ENCODE measurements at places on chromosomes 2 and 18.
A peak's percentile ranks its signal among the peaks of the same experiment; 100 is the strongest.

- no peak for DNase-seq
These were observed 125.3 kb upstream of the PPP1CB start for GRCh38 chr2:28626376-28626775.

- DNase-seq = no peak
These were observed 476.7 kb downstream of the EPHA4 start for GRCh38 chr2:221095356-221095755.

GRCh38 chr2:217852555-217853211 is 150.1 kb downstream of the TNS1 start:
- peak; percentile 39 for DNase-seq

GRCh38 chr2:171688129-171688465 is 828 bp downstream of the DYNC1I2 start:
- no peak for DNase-seq

DNA sequence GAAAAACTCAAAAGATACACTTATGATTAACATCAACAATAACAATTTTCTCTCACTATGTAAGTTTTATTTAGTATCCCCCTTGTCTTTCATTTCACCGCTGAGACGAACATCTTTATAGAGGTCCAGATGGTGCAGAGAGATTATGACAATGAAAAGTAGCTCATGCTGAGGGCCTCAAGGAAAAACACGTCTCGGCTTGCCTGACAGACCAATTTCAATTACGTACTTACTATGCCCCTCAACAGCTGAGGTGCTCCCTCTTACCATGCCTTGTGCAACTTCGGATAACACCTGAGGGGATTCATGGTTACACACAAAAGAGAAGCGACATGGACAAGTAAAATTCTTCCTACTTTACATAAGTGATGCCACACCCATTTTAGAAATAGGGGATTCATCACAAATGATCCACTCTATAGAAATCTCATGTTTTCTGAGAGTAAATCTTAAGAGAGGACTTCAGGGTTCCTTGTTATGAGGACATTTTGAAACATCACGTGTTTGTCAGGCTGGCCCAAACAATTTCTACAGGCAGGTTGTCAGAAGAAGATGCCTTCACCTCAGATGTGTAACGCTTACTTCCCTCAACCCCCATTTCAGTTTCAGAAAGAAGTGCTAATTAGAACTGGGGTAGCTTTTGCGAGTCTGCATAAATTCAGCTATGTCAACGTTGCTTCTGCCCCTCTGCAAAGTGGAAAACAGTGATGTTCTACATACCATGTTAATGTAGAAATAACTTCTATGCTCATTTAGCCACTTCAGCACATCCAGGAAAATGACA is 191.4 kb downstream of the NRXN1 start:
- no peak for DNase-seq

DNA sequence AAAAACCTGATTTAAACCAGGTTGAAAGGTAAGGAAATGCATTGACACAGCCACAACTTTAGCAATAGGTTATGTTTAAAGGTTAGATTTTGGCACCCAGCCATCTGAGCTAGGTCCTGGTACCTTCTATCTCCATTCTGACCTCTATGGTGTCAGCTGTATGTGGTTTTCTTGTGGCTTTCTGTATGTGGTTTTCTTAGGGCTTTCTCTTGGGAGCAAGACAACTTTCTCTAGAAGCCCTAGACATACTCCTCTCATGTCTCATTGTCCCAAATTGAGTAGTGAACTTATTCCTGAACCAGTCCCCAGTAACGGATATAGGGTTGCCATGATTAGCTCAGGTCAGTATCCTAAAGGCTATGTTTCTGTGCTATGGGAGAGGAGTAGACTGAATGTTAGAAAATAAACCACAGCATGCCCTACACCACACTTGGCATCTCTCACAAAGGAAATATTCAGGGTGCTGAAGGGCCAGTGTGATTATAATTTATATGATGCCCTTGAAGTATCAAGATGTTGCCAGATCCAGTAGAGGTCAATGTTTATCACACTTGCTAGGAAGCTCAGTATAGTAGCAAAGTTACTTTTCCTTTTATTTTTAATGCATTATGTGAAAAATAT is 176.1 kb downstream of the CAPN13 start:
- DNase-seq = peak; percentile 54

- DNase-seq = no peak
These were observed 70.9 kb downstream of the ZEB2 start for GRCh38 chr2:144449028-144449406.

DNA sequence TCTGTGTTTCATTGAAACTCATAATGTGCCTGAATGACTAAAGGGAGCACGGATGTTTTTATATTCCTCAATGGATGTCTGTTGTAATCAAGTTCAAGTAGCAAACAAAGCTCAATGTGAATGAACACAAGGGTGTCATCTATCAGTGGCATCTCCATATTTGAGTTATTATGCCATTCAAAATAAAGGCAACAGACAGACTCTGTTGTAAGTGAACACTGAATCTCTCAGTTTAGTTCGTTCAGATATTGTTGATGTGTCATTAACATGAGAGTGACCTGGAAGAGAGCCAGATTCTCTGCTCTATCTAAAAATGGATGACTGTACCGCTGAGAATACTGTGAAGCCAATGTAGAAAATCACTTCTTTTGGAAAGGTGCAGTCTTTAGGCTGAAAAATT is 118.7 kb downstream of the NUP35 start:
- DNase-seq = peak; percentile 11

DNA sequence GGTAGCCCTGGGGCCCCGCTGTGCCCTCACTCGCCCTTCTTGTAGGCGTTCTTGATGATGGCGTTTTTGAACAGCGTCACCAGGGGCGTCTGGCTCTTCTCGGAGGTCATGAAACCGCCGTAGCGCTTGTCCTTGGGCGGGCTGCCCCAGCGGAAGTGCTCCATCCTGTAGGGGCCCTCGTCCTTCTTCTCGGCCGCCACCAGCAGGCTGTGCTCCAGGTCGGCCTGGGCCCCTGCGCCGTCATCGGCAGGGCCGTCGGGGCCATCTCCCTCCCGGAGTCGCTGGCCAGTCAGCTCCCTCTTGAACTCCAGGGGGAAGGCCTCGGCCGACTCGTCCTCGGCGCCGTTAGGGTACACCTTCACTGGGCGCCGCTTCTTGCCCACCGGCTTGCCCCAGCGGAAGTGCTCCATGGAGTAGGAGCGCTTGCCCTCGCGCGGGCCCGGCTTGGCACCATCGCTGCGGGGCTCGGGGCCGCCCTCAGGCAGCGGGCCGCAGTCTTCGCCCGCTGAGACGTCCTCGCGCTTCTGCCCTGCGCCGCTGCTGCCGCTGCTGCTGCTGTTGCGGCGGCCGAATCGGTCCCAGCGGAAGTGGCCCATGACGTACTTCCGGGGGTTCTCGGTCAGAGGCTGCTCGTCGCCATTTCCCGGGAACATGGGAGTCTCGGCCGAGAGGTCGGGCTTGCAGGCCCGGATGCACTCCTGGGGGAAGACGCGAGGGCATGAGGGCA is 7.2 kb downstream of the POMC start:
- peak; percentile 56 for DNase-seq

GRCh38 chr2:225233234-225233633 is 166.3 kb upstream of the NYAP2 start:
- DNase-seq = peak; percentile 35

- DNase-seq = no peak
These were observed 239.2 kb downstream of the CMPK2 start for GRCh38 chr2:6626401-6627012.

DNA sequence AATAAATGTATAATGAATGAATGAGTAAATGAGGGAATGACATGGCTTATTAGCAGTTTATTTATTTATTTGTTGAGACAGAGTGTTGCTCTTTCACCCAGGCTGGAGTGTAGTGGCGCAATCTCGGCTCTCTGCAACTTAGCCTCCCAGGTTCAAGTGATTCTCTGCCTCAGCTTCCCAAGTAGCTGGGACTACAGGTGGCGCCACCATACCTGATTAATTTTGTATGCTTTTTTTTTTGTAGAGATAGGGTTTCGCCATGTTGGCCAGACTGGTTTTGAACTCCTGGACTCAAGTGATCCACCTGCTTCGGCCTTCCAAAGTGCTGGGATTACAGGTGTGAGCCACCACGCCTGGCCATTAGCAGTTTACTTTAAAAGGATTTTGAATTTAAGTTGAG is 100.3 kb upstream of the CAVIN2 start:
- DNase-seq = no peak

DNA sequence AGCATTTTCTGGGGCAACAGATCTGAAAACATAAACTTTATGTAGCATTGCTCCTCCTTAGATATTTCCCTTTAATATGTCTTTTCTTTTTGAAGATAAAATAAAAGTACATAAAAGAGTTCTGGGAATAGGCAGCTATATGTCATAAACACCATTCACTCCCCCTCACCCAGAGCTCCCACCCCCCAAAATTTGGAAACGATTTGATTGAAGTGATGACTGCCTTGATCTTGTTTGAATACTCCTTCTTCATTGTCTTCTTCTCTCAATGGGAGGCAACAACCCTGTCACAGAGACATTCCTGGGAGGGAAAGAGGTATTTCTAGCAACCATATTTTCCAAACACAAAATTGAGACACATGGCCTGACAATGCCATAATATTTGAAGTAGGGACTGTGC is 369.3 kb downstream of the ARHGAP15 start:
- DNase-seq = no peak

- no peak for DNase-seq
These were observed 21.9 kb upstream of the EMILIN2 start for GRCh38 chr18:2824865-2825264.

- DNase-seq = no peak
These were observed 122.8 kb upstream of the MSH6 start for GRCh38 chr2:47660168-47660567.

- DNase-seq = no peak
These were observed 33.4 kb upstream of the PPP4R1 start for GRCh38 chr18:9647496-9648323.

GRCh38 chr18:48707636-48708296 is 168.9 kb downstream of the CTIF start:
- no peak for DNase-seq

DNA sequence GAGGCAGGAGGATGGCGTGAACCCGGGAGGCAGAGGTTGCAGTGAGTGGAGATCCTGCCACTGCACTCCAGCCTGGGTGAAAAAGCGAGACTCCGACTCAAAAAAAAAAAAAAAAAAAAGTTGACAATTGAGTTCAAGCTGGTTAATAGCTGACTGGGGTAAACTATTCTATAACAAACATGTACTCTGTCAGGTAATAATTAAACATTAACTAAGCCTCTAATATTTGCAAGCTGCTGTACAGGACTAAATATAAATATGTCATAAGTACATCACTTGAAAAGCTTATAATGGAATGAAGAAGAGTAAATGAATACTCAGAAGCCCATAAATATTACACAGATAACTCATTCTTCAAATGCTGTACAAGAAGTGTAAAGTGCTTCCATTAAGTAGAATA is 190.4 kb upstream of the CRIM1 start:
- no peak for DNase-seq

DNA sequence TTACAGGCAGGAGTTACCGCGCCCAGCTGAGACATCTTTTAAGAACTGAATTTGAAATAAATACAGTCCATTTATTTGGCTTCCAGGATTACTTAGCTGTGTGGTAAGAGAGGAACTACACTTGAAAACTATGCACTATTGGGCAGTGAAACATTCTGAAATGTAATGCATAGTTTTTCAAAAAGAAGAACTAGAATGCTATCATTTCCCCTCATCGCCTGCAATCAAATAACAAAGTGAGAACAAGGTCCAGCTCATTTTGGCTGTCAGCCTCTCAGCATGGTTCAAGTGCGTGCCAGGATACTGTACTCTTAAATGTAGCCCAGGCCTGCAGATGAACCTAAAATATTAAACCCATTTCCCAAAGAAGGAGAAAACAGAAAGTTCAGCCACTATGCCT is 76.6 kb upstream of the ARL5A start:
- no peak for DNase-seq

DNA sequence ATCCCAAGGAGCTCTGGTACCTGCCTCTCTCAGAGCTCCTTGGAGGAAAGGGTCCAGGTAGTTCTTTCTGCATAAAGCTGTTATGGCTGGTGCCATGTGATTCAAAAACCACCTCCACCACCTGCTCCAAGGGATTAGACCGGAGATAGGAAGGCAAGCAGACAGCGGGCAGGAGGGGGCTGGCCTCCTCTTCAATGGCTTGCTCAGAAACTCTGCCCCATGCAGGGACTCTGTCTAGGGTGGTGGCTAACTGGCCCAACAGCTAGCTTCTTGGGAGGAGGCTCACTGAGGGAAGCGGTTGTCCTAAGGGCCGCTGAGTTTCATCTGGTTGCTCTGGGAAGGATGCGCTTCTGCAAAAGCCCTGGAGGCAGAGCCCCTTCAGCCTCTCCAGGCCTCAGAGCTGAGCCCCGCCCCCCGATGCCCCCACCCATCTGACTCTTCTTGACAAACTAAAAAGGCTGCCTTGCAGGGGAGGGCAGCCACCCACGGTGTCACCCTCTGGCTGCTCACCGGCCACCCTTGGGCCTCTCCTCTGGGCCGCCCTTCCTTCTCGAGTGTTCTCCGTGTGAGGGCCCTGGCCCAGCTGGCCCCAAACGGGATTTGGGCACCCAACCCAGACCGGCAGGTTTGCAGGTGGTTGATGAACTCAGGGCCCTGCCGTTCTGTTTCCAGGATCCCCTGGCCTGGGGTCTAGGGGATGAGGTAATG is 90.2 kb downstream of the MCFD2 start:
- DNase-seq = no peak

- no peak for DNase-seq
These were observed 479.5 kb downstream of the ARHGAP15 start for GRCh38 chr2:143608758-143609157.

- no peak for DNase-seq
These were observed 18.9 kb upstream of the MTERF4 start for GRCh38 chr2:241121008-241121407.

GRCh38 chr2:200590090-200590489 is 4.3 kb downstream of the AOX1 start:
- no peak for DNase-seq

- no peak for DNase-seq
These were observed 301.4 kb upstream of the CNTNAP5 start for GRCh38 chr2:123723706-123724105.

GRCh38 chr2:40103590-40103989 is 324.5 kb upstream of the THUMPD2 start:
- peak; percentile 83 for DNase-seq

GRCh38 chr18:48354746-48355260 is 54.4 kb downstream of the ZBTB7C start:
- no peak for DNase-seq

GRCh38 chr2:131156452-131157149 is 51.5 kb downstream of the PLEKHB2 start:
- DNase-seq = no peak

DNA sequence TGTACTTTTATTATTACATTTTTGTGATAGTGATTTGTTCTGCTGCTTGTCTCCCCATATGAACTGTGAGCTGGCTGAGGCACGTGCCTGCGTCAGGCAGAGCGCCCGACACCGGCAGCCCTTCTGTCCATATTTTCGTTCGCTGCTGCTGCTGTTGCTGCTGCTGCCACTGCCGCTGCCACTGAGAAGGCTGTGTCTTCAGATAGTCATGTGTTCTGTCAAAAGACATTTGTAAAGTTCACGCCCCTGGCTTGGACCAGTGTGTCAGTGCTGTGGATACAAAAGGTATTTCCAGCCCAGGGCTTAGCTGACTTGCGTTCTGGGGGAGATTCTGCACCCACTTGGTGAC is 47.0 kb downstream of the TWIST2 start:
- DNase-seq = no peak
